ENCODE measurements at places on chromosomes 16 and 17.

DNA sequence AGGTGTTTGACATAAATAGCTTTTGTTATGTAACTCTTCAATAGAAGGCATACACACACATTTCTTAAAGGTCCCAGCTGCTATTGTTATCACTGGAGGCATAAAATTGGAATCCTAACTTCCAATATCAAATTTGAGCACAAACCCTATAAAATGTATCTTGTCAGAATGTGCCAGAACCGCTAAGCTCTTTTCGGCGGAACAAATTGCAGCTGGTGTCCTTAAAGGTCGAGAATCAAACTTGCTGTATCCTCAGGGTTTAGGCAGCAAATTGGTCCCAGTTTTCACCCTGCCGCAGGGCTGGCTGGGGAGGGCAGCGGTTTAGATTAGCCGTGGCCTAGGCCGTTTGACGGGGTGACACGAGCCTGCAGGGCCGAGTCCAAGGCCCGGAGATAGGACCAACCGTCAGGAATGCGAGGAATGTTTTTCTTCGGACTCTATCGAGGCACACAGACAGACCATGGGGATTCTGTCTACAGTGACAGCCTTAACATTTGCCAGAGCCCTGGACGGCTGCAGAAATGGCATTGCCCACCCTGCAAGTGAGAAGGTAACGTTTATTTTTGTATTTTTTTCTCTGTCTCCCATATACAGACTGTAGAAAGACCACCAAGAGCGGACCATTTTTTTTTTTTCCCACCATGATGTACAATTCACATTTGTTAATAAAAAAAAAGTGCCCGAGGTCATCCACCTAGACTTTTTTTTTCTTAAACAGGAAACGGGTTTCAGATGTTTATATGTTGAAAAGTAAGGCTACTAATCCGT, 297.1 kb downstream of the IRF8 start:
- no peak for DNase-seq

DNA sequence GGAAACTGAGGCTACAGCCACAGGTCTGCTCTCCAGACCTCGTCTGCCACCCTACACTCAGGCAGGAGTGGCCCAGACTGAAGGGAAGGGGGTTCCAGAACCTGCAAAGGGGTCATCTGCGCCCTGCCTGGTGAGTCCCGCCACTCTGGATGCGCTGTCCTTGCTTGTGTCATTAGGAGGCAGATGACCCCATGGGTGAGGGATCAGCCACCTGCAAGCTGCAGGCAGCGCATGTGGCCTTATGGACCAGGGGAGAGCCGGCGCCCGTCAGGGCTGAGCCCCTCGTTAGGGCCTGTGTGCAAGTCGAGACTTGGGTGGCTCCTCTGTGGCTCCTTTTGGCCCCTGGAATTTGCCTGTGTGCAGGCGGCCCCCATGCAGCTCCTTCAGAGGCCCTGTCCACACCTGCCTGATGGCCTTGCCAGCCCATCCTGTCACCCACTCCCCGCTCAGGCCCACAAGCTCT, 5.7 kb downstream of the ZFPM1 start:
- DNase-seq: no peak

- DNase-seq: no peak
Measured at GRCh38 chr16:59701963-59702930, 968.1 kb upstream of the GOT2 start.

- DNase-seq: no peak
Measured at GRCh38 chr17:3256575-3256974, 41.6 kb downstream of the OR3A1 start.

- DNase-seq: no peak
Measured at GRCh38 chr16:4517812-4518680, 20.5 kb downstream of the CDIP1 start.
